Neural progenitor cell (in vitro differentiated cells): ENCODE measurements at places on chromosomes 3 and 15. TPM values are rescaled to one million over a fixed set of nuclear protein-coding genes. Genes with fewer than 3 reads are reported as not detected.

DNA sequence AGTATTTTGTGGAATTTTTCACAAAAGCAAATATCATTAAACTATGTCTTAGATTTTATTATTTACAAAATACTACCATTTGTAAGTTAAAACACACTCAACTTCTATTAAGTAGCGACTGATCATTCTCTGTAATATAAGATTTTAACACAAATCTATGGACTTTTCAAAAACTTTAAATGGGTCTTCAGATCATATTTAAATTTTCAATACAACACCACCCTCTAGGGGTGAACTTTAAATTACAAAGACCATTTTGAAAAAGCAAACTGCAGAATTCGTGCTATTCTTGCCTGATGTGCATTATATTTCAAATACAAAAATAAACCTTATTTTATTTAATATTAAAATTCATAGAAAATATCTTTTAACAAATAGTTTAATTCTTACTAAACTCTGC lies 8.2 kb upstream of the VGLL4 start:
- peak; percentile 36 for DNase-seq

DNA sequence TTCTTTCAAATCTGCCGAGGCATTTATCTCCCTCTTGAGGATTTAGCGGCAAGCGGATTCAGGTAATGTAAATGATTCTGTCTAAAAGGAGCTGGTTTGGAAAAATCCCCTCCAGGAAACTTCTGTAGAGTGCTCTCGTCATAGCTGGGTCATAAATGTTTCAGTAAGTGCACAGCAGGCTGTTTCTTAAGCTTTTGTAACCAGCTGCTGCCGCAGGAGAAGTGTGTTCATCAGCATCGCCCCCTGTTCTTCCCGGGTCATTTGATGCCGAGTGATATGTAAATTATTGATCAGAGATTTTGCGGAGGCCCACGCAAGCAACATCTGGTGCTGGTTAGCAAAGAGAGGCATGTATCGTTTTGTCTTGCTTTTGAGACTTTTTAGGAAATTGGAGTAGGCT lies 53.1 kb downstream of the DNASE1L3 start:
- peak; percentile 18 for DNase-seq

- DNase-seq: peak; percentile 52
These were observed 20.0 kb upstream of the RBP1 start for GRCh38 chr3:139559541-139559940.

DNA sequence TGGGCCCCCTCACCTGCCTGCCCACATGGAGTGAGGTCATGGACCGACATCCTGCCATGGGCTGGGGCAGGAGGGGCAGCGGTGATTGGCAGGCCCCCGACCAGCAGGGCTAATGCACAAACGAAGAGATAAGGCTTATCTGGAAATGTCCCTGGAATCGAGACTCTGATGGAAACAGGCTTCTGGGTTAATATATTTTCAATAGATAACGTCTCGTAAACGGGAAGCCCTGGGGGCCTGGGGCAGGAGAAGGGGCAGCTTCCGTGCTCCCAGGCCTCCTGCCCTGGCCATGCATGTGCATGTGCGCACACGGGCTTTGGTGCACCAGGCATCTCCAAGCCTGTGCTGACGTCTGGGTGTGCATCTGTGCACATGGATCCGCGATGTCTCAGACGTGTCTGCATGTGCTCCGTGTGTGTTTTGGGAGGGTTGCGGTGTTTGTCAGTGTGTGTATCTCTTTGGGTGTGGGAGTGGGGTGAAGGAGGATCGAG lies 55.1 kb downstream of the DNAJB8 start:
- no peak for DNase-seq

- no peak for DNase-seq
These were observed 7.3 kb upstream of the LEKR1 start for GRCh38 chr3:156818890-156819289.

ITIH4 gene
- total RNA-seq: 1.1 and 2.4 TPM in 2 replicates
